HCT116 (cell line): ENCODE measurements at places on chromosomes 1 and 21. TPM values are rescaled to one million over a fixed set of nuclear protein-coding genes. Genes with fewer than 3 reads are reported as not detected.

GRCh38 chr1:245571815-245572294 is 417.1 kb downstream of the KIF26B start:
- DNase-seq = no peak

GRCh38 chr1:229856009-229856650 is 210.9 kb upstream of the GALNT2 start:
- no peak for DNase-seq

DNA sequence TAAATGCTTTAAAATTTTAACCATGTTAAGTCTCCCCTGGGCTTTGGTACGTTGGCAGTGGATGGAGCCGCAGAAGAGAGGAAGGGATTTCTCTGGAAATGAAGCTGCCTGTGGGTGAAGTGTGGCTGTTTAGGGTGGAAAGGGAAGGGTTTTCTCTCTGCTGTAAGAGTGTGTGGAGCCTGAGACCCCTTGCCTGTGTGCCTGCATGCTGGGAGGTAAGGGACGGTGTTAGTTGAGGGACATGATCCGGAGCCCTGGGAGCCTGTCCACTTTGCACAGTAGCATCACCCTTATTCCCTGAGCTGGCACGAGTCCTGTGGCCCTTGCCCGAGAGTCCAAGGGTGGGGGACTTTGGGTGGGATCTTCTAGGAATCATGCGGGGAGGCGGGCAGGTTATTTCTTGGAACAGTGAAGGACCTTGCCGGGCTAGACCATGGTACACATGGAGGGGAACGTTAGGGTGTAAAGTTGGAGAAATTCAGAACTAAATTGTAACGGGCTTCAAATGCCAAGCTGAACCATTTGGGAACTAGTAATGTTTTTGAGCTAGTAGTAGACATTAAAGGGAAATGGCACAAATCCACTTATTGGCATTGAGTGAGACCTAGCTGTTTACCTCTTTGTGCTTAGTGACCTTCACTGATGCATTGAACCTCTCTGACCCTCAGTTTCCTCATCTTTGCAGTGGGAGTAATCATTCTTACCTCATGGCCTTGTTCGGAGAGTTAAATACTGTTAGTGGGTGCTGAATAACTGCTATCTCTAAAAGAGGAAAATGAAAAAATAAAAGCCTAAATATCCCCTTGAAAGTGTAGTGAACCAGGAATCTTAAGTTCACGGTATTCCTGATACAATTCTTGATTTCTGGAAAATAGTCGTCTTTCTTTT is 3.5 kb downstream of the GALNT2 start:
- DNase-seq = no peak

- no peak for DNase-seq
These were observed 98.5 kb downstream of the ATF6 start for GRCh38 chr1:161864577-161864976.

DNA sequence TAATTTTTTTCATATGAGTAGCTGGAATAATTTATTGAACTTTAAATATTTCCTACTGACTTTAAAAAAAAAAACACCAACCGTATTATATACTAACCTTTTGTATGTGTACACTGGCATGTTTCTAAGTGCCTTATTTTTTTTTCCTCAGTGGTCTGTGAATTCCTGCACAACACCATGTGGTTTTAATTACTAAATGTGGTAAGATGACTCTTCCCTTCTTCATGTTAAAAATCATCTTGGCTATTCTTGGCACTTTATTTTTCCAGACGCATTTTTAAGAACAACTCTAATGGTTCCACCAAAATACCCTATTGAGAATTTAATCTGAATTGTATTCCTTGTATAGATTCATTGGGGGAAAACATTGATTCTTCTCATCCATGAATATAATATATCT is 28.4 kb downstream of the PPP2R5A start:
- no peak for DNase-seq

GRCh38 chr1:119968068-119968492 is 71.8 kb upstream of the ADAM30 start:
- DNase-seq = peak; percentile 47

The LY9 gene
- total RNA-seq = 0.22 TPM

GRCh38 chr1:156336242-156336641 is 1.9 kb downstream of the CCT3 start:
- peak; percentile 19 for DNase-seq

- DNase-seq = no peak
These were observed 110.0 kb upstream of the SPAG17 start for GRCh38 chr1:118294875-118295642.

GRCh38 chr1:67723620-67724019 is 38.6 kb downstream of the GADD45A start:
- no peak for DNase-seq

The DENND2D gene
- total RNA-seq = 31.9 TPM

GRCh38 chr1:219257751-219258150 is 84.1 kb downstream of the LYPLAL1 start:
- DNase-seq = no peak

GRCh38 chr1:171426645-171427044 is 58.7 kb upstream of the PRRC2C start:
- DNase-seq = no peak

DNA sequence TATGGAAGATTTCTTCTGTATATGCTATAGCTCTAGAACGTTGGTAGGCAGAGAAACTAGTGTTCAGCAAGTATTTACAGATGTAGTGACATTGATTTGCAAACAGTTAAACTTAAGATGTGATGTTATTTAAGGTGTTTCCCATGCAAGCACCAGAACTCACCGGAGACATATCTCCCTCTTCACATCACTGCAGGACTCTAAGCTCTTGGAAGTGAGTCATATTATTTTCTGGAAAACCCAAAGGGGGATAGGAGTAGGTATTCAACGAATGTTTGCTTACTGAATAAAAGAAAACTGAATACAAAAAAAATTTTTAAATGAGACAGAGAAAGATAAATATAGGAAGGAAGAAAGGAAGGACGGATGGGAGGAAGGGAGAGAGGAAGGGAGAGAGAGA is 25.0 kb downstream of the RGS4 start:
- no peak for DNase-seq

- DNase-seq = no peak
These were observed 77.7 kb downstream of the RHOU start for GRCh38 chr1:228812961-228813360.

DNA sequence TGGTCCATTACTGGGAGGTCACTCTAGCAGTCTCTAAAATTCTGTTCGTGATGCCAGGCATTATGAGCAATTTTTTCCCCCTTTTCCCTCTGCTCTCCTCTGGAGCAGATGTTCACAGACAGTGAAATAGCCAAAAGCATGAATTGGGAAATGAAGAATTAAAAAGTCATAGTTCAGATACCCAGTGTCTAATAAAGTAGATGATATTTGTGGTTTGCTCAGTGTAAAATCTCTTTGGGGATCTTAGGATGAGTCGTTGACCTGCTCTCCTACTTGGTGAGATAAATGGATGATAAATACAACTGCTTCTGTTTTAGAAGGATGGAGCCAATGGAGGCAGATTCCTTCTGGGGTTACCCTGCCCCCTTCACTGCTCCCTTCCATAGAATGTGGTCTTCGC is 56.3 kb downstream of the KIAA0040 start:
- no peak for DNase-seq
